HS-5 (cell line): ENCODE measurements at places on chromosomes 7 and 10.

GRCh38 chr7:6276911-6277408 lies 4.5 kb upstream of the CYTH3 start:
- DNase-seq: no peak

- DNase-seq: no peak
These were observed 193.2 kb upstream of the GHITM start for GRCh38 chr10:83945982-83946718.

GRCh38 chr7:128869138-128869943 lies 6.7 kb downstream of the ATP6V1F start:
- no peak for DNase-seq

DNA sequence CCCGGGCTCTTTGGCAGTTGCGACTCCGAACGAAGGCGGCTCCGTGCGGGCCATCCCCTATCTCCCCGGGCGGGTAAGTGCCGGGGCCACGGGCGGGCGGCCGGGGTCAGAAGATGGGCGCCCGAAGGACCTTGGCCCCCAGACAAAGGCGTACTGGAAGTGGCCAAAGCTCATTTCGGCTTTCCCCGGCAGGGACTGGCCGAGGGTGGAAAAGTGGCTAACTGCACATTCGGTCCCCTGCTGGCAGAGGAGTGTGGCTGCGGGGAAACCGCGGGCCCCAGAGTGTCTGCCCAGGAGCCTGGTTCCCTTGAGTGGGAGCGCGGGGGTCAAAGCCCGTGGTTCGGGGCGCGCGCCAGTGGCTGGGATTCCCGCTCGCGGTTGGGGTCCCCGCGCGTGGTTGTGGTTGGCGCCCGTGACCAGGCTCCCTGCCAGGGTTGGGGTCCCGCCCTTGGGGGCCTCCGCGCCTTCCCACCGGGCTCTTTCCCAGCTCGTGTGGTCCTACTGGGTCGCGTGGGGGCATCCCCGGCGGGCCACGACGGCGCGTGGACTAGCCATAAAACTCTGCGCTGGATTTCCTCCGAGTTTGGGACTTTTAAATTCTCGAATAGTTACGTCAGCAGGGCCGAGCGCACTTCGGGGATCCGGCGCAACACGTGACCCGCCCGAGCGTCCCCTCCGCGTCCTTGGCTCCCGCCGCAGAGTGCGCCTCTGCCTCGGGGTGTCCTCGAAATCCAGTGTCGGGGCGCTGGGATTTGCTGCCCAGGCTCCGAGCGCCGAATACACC lies 124.4 kb downstream of the TACC2 start:
- DNase-seq: no peak

- peak; percentile 43 for DNase-seq
These were observed 25.4 kb downstream of the CAMK2G start for GRCh38 chr10:73848821-73849489.

GRCh38 chr7:155164316-155164715 lies 94.2 kb downstream of the HTR5A start:
- no peak for DNase-seq

DNA sequence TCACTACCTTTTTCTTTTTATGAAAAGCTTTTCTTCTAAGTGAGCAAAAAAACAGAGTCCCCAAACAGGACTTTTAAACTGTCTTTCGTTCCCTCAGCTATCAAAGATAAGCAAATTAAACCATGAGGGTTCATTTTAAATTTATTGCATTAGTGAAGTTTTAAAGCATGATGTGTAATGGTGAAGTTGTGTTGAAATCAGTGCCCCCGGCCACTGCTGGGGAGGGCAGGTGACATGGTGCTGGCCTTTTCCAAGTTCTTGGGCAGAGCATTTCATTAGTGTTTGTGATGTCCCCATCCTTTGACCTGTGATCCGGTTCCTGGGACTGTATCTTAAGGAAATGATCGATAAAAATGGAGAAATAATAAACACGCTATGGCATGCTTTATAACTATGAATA lies 96.0 kb downstream of the EEPD1 start:
- no peak for DNase-seq

GRCh38 chr7:31175672-31176071 lies 123.6 kb downstream of the ADCYAP1R1 start:
- no peak for DNase-seq

GRCh38 chr10:57925045-57925444 lies 342.6 kb downstream of the IPMK start:
- no peak for DNase-seq

- DNase-seq: no peak
These were observed 26.3 kb downstream of the OR9A2 start for GRCh38 chr7:143000648-143001047.

GRCh38 chr10:86411852-86412560 lies 45.4 kb upstream of the GRID1 start:
- DNase-seq: no peak

DNA sequence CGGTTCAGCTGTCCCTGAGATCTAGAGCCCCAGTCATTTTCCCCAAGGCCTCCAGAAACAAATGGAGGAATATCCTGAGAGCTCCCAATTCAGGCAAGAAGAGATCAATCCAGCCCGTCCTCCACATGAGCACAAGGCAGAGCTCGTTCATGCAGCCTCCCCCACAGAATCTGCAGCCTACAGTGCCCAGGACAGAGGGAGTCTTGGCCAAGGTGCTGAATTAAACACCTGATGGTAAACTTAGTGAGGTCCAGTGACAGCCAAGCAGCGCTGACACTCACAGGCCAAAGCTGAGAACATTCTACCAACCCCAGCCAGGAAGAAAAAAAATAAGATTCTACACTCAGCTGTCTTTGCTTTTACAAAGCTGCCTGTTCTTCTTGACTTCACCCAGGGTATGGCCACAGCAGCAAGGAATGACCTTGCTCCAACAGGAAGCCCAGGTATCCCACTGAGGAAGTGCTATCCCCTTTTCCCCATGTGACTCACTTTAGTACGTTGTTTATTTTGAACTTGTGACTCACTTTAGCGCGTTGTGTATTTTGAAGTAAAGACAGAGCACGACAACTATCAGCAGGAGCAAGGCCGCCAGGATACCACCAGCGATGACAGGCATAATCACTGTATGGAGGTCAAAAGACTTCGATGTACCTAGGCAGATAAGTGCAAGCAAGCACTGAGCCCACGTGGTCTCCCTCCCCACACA lies 4.4 kb upstream of the CUZD1 start:
- no peak for DNase-seq

DNA sequence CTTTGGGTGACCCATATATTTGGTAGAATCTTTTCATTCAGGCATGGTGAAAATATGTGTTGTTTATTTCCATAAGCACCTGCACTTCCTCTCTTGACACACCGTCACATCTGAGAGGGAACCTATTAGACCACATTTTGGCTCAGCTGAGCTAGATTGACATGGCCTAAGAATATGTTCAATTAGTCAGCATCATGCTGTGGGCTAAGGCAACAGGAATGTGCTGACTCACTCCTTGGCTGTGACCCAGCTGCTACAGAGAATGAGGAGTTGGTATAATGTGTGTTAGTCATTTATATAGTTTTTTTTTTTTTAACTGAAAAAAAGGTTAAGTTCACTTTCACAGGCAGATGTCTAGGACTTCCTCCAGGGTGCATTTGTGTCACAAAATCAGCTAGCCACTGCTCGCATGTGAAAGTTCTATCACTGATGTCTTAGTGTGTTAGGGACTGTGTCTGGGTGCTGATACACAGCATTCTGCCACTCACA lies 180.6 kb downstream of the SEMA3E start:
- DNase-seq: peak; percentile 96

DNA sequence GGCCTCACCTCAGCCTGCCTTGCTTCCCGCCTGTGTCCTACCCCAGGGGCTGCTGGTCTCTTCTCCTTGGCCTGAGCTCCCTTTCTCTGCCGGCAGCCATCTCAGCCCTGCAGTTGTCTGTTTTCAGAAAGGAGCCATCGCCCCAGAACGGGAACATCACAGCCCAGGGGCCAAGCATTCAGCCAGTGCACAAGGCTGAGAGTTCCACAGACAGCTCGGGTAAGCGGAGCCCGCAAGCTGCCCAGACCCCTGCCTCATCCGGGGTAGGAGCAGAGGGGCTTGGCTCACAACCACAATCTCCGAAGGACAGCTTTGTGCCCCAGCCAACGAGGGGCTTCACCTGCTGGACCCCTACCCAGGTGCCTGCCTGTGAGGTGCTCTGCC lies 5.3 kb upstream of the DEPP1 start:
- DNase-seq: no peak
